ENCODE measurements at places on chromosomes 2 and 18.
A peak's percentile ranks its signal among the peaks of the same experiment; 100 is the strongest.

DNA sequence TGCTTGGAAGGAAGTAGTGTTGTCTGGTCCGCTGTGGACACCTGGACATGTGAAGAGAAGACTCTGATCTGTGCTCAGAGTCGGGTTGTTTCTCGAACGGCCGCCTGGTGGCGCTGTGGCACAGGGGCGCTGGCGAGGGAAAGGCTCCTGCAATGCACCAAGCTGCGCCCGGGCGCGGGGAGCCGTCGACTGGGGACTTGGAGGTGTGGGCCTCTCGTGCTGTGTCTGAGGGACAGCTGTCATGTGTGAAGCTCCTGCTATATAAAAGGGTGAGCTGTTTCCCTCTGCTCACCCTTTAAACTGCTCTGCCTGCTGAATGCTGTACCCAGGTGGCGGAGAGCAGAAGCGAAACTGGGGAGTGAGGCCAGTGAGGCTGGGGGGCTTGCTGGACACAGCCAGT, 44.0 kb downstream of the GNAL start:
- peak; percentile 9 for DNase-seq

GRCh38 chr18:29198834-29199233, 1021.9 kb upstream of the CDH2 start:
- DNase-seq = no peak

DNA sequence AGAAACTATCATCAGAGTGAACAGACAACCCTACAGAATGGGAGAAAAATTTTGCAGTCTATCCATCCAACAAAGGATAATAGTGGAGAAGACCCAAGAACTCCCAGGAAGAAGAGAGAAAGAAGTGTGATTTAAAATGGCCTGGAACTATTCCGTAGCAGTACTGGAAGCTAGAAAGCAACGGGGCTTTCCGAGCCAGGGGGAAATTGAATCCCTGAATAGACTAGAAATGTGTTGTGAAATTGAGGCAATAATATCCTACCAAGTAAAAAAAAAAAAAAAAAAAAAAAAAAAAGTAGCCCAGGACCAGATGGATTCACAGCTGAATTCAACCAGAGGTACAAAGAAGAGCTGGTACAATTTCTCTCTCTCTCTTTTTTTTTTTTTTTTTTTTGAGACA, 69.3 kb downstream of the FARP2 start:
- no peak for DNase-seq

GRCh38 chr18:76835380-76835779, 13.0 kb downstream of the ZNF236 start:
- DNase-seq = no peak

- DNase-seq = no peak
These were observed 160.2 kb downstream of the NCK2 start for GRCh38 chr2:105904938-105905337.

GRCh38 chr2:150282771-150283371, 204.6 kb downstream of the RND3 start:
- no peak for DNase-seq

DNA sequence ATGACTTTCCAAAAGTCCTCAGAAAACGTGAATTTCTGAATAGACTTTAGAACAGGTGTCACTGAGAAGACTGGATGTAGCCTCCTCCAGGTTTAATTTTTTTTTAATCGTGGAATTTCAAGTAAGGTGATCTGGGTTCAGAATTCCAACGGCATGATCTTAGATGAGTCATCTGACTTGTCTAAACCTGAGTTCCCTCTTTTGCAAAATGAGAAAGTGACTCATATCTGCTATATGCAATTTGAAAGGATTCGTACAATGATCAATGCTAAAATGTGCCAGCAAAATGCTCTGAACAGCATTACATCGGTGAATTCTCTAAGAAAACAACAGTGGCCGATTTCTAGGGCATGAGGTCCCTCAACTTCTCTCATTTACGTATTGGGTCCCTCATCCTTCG, 69.1 kb upstream of the ZNF516 start:
- no peak for DNase-seq

Measured in T1000 (cell line).